Stimulated activated CD8-positive, alpha-beta memory T cell treated with anti-CD3 and anti-CD28 coated beads, Interleukin-7, amount 100 ng/mL, for 24 hours (primary cell): ENCODE measurements at places on chromosomes 11 and 22.

DNA sequence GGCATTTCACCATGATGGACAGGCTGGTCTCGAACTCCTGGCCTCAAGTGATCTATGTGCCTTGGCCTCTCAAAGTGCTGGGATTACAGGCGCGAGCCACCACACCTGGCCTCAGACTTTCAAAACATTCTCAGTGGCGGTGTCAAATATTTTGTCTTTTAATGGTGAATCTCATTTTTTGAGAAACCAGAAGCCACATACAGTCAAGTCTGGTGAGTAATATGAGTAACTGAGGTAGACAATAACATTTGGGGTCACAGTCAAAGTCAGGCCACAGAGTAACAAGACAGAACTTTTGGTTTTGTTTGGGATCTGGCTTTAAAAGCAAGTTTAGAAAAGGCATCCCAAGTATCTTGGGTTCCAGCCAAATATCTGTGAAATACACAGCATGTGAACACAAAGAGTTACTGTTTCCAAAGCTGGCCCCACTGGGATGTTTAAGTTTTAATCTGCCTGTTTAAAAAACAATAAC, 5.6 kb upstream of the TMA7B start:
- DNase-seq, result no peak

DNA sequence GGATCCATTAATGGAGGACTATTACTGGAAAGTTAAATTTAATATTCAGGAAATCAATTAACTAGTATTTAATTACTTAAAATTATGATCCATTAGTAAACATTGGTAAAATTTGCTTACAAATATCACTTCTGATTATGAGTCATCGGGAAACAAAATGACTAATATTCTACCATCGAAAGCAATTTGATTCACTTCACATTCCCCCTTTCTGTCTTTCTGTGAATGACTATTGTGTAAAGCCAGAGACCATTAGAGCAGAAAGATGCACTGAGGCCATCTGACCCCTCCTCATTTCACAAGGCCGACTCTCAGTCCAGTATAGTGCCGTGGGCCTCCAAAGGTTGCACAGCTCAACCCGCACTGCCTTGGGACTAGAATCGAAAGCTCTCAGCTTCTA, 619.0 kb downstream of the OPCML start:
- DNase-seq, result no peak

- DNase-seq, result no peak
Measured at GRCh38 chr11:123020968-123021367, 39.3 kb upstream of the BSX start.

- DNase-seq, result no peak
Measured at GRCh38 chr11:118988280-118988679, 9.7 kb upstream of the CENATAC start.

GRCh38 chr11:110159476-110159875, 66.3 kb downstream of the ZC3H12C start:
- no peak for DNase-seq

DNA sequence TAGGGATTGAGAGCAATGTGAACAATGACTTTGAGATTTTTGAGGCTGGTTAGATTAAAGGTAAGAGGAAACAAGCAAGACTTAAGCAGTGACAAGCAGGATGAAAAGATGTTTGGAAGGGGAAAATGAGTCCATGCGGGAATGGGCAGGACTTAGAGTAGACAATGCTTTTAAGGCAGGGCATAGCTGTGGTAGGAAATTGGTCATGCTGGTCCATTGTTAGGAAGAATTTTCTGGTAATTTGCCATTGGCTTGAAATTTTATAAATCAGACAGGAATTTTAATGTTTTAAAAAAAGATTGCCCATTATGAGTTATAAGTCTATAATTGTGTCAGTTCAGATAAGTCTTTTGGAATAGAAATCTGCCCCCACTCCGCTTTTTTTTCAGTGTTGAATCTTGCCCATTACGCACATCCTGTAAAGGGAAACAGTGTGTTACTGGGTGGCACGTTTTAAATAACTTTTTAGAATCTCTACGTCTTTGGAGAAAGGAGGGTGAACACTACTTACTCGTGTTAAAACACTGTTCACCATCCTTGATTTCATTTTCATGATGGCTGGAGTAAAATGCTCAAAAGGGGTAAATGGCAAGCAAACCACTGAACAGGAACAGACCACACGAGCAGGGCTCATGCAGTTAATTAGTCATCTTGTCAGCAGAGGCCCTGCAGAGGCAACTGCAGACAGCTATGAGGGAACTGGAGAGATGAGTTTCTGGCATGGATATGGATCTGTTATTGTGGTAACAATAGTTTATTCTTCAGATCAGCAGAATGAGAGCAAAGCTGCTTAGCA, 25.0 kb downstream of the SWAP70 start:
- DNase-seq, result no peak

DNA sequence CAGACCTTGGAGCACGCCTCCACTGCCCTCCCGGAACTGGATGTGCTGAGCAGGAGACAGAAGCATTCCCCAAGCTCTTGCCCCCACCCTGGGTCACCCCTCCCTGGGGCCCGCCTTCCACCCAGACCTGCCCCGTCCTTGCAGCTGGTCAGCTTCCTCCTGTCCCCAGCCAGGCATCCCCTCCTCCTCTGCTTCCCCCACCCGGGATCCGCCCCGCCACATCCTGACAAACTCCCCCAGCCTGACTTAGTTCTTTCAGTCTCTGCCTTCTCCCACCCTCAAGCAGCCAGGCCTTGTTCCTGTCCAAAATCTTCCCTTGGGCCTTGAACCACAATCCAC, 1.1 kb upstream of the PLXNB2 start:
- no peak for DNase-seq

DNA sequence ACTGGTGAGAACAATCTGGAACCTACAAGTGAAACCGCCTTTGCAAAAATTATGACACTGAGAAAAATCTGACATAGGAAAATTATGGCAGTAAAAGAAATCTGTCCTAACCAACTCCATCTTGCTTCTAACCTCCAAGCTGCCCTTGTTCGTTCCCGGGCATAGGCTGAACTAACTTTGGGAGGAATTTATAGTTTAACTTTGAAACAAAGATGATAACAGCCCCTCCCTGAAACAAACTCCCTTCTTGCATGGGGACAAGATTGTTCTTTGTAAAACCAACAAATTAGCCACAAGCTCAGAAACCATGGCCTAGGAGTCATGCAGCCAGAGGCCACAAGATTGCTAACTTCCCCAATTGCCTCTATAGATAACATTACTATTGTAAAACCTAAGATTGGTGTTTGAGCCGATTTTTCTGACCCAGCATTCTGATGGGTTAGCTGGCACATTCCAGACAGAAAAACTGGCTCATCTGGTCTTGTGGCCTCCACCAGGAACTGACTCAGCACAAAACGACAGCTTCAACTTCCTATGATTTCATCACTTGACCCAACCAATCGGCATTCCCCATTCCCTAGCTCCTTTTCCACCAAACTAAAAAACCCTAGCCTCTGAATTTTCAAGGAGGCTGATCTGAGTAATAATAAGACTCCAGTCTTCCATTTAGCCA, 3.6 kb upstream of the CCDC81 start:
- no peak for DNase-seq

DNA sequence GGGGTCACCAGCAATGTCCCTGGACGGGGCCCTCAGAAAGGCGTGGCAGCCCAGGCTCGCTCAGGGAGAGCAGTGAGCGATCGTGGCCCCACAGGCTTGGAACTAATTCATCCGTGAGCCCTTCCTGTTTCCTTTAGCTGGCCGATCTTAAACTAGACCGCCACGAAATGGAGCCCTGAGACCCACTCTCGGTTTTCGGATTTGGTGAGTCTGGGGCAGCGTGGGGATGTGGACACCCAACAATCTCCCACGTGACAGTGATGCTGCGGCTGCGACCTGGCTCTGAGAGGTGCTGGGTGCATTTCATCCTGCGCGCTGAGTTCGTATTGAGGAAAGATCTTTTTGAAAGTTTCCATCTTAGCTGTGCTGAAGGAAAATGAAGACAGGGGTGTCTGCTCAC, 501.3 kb upstream of the B3GAT1 start:
- no peak for DNase-seq

- DNase-seq, result no peak
Measured at GRCh38 chr22:17875156-17875555, 100.9 kb upstream of the BID start.

- DNase-seq, result no peak
Measured at GRCh38 chr11:34850334-34850733, 65.8 kb downstream of the APIP start.

DNA sequence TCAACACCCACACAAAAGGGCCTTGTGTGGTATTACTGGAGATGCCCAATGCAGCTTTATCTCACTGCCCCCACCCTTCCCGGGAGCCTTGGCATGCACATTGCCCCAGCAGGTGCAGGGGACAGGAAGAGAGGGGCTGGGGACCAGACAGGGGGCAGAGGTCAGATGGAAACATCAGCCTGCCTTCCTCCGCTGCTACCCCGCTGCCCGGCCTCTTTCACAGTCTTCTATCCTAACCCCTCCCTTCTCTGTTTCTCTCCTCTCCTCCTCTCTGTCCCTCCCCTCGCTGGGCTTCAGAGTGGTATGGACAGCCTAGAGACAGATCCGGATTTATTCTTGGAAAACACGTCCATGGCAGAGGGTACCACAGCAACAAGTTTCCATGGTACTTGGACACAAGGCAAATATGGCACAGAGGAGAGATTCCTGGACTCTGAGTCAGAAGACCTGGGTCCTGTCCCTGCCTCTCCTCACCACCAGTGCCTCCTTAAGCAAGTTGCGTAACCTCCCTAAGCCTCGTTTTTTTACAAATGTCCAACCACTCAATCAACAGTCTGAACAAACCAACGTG, 8.3 kb upstream of the IGSF9B start:
- no peak for DNase-seq

- DNase-seq, result no peak
Measured at GRCh38 chr11:71293961-71294782, 41.8 kb upstream of the SHANK2 start.

GRCh38 chr22:32043391-32043790, 330 bp downstream of the SLC5A1 start:
- no peak for DNase-seq

DNA sequence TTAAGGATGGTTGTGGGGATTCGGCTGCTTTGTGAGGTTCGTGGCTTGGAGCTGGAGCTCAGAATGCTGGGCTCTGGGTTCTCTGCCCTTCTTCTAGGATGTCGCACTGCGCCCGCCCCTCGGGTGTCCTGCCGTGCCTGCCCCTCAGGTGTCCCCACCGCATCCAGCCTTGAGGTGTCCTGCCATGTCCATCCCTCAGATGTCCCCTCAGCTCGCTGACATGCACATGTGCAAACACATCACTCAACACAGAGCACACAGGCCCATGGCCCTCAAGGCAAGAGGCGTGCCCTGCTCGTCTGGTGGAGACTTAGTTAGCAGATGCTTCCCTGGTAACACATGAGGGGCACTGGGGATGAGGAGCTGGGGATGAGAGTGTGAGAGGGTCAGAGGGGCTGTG, 359.3 kb downstream of the TBC1D22A start:
- no peak for DNase-seq

- DNase-seq, result no peak
Measured at GRCh38 chr22:30262112-30262511, 4.5 kb downstream of the OSM start.

DNA sequence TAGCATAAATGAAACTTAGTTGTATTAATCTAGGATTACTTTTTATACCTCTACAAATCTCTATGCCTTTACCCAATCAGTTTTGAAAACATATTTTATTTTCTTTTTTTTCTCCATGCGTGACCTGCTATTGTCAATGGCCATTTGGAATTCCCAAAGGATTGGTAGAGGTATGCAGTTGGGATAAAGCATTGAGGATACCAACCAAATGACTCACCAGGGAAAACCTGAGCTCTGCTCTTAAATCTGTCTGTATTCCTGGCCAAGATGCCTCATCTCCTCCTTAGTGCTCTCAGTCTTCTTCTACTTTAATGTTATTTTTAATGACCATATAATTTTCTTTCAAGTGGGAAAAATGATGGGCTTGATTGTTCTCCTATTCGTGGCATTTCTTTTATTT, 61.9 kb downstream of the EHF start:
- DNase-seq, result no peak

DNA sequence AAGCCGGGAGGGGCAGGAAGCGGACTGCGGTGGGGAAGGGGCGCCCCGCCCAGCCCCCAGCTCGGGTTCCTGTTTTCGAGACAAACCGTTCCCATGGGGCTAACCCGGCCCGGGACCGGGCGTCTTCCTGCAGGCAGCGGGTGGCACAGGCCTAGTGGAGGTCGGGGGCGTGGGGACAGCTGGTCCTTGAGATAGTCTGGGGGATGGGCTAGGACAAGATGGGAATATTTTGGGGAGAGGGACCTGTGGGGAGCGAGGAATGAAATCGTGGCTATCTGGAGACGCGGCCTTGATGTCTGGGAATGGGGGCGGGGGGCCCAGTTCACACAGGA, 1.2 kb upstream of the RASGRP2 start:
- no peak for DNase-seq

GRCh38 chr11:8731647-8732323, 49.2 kb downstream of the RPL27A start:
- DNase-seq, result no peak

DNA sequence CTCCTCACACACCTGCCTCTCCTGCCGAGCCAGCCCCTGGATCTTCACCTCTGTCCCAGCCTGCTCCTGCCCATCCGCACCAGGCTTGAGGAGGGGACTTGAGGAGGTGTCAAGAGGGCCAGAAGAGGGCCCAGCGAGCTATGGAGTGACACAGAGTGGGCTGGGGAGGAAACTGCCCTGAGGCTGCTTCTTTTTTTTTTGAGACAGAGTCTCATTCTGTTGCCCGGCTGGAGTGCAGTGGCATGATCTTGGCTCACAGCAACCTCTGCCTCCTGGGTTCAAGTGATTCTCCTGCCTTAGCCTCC, 21.9 kb upstream of the CDON start:
- no peak for DNase-seq

GRCh38 chr11:77073328-77074001, 6.7 kb downstream of the CAPN5 start:
- DNase-seq, result no peak

- DNase-seq, result no peak
Measured at GRCh38 chr11:94310191-94310875, 6.0 kb downstream of the IZUMO1R start.

DNA sequence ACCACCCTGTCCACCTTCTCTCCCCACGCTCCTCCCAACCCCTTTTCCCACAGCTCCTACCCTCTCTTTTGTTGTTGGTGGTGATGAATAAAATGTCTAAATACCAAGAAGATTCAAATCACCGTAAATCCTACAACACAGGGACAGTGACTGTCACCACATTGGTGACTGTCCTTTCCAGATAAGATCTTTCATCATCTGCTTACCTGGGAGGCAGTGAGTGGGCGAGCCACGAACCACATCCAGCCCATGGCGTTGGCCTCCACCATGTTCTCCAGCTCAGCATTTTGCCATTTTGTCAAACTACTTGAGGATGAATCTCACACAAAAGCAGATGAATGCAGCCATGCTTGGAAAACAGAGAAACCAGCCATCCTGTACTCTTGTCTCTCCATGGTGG, 6.7 kb upstream of the CYTH4 start:
- no peak for DNase-seq

- DNase-seq, result no peak
Measured at GRCh38 chr11:44824300-44824704, 97.5 kb downstream of the TSPAN18 start.

GRCh38 chr11:119666463-119667131, 62.4 kb downstream of the NECTIN1 start:
- peak; percentile 28 for DNase-seq

- no peak for DNase-seq
Measured at GRCh38 chr11:100563541-100564280, 123.4 kb upstream of the ARHGAP42 start.
